Body of pancreas (tissue), 4 donors: ENCODE measurements at places on chromosomes 12 and 14. TPM values are rescaled to one million over a fixed set of nuclear protein-coding genes. Genes with fewer than 3 reads are reported as not detected.

DNA sequence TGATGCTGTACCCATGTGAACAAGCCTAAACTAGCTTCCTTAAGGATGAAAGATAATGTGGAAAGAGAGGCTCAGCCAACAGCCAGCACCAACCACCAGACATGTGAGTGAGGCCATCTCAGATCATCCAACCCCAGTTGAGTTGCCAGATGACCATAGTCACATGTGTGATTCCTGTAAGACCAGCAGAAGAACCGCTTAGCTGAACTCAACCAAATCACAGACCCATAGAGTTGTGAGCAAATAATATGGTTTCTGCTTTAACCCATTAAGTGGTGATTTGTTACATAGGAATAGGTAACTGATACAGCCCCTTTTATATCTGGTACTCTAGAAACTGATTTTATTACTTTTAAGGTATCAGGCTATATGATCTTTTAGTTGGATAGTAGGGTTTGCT, 17.6 kb upstream of the ELK3 start:
- H3K27me3 ChIP-seq = no peaks in the 10 kb centered on the region
- H3K4me3 ChIP-seq = no peak overlapping the region
- DNase-seq = no peak
- H3K27ac ChIP-seq = no peak overlapping the region
- H3K36me3 ChIP-seq = no peaks in the 10 kb centered on the region

DNA sequence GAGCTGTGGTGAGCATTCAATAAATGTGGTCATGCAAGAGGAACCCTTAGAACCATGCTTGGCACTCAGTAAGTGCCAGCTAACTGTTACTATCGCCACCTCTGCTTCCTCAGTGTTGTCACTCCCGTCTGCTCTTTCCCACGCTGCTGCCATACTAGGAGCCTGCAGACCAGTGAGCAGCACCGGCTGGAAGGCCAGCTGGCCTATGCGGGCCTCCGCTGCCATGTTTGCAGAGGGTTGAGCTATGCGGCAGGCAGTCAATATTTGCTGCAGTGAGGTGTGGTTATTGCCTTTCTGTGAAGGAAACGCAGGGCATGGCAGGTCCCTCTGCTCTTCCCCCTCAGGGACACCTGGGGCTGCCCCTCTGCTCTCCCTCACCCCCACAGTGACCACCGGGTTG, 13.0 kb downstream of the KMT5A start:
- peak; percentile 93 for DNase-seq
- H3K27me3 ChIP-seq = no peaks in the 10 kb centered on the region
- peaks cover 3% of the 10 kb centered on the region for H3K36me3 ChIP-seq
- H3K4me1 ChIP-seq = peaks cover 35% of the 10 kb centered on the region
- H3K4me3 ChIP-seq = no peak overlapping the region
- H3K27ac ChIP-seq = peak overlapping the region; percentile 77

- H3K27ac ChIP-seq = peak overlapping the region; percentile 54
- peaks cover 57% of the 10 kb centered on the region for H3K4me1 ChIP-seq
- no peaks in the 10 kb centered on the region for H3K36me3 ChIP-seq
- no peaks in the 10 kb centered on the region for H3K27me3 ChIP-seq
- DNase-seq = no peak
Observed at GRCh38 chr12:6234906-6235305, 34.7 kb downstream of the CD9 start.

GRCh38 chr14:24721775-24722174, 87.8 kb upstream of the GZMB start:
- H3K36me3 ChIP-seq = no peaks in the 10 kb centered on the region
- H3K27ac ChIP-seq = no peak overlapping the region
- no peak overlapping the region for H3K4me3 ChIP-seq
- H3K27me3 ChIP-seq = no peaks in the 10 kb centered on the region
- DNase-seq = no peak

GRCh38 chr12:131570596-131570995, 140.3 kb upstream of the SFSWAP start:
- no peaks in the 10 kb centered on the region for H3K4me1 ChIP-seq
- no peak overlapping the region for H3K27ac ChIP-seq
- no peak overlapping the region for H3K4me3 ChIP-seq
- H3K27me3 ChIP-seq = no peaks in the 10 kb centered on the region
- no peaks in the 10 kb centered on the region for H3K36me3 ChIP-seq

DNA sequence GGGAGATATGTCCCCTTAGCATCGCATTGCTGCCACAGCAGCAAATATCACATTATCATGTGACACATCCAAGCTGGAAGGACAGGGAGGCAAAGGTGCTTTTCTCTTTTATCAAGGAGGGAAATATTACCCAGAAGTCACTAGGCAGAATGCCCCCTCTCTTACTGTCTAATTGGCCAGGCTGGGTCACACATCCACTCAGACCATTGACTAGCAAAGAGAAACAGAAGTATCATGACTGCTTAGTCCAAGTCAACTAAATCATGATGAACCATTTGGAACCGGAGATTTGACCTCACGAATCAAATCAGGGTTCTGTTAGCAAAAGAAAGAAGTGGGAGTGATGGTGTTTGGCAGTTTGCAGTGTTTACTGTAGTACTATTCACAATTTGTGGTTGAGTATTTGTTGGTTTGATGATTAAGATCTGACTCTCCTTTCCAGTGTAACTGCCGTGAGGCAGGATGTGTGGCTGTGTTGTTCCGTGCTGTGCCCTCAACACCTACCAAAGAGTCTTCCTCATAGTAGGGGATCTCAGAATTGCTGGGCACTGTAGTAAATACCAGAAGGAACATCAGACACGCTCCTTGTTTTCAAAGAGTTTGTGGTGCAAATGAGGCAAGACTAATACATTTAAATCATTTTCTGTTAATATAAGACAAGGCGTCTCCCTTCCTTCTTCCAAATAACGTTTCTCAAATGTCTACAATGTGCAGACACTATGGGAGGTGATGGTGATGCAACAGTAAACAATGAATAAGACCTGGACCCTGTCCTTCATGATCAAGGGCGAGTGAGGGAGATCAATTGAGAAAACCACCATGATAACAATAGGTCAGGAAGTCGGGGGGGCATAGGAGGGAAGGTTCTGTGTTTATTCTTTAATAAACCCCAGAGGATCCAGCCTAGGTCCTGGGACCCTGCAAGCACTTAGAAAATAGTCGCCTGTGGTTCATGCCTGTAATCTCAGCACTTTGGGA, 194.4 kb upstream of the CRY1 start:
- H3K36me3 ChIP-seq = no peaks in the 10 kb centered on the region
- H3K27ac ChIP-seq = no peak overlapping the region
- no peak for DNase-seq

GRCh38 chr14:37658156-37658555, 62.7 kb downstream of the TTC6 start:
- no peak overlapping the region for H3K4me3 ChIP-seq
- no peak for DNase-seq

- no peak overlapping the region for H3K27ac ChIP-seq
- no peaks in the 10 kb centered on the region for H3K27me3 ChIP-seq
- H3K4me3 ChIP-seq = no peak overlapping the region
Observed at GRCh38 chr14:96212896-96213295, 8.3 kb downstream of the BDKRB2 start.

- peaks cover 8% of the 10 kb centered on the region for H3K4me1 ChIP-seq
- H3K4me3 ChIP-seq = no peak overlapping the region
- peak; percentile 66 for DNase-seq
- H3K27ac ChIP-seq = no peak overlapping the region
- H3K36me3 ChIP-seq = no peaks in the 10 kb centered on the region
Observed at GRCh38 chr12:67019070-67019469, 250.1 kb upstream of the CAND1 start.

GRCh38 chr12:72543777-72544467, 271.8 kb downstream of the TRHDE start:
- no peak for DNase-seq
- no peaks in the 10 kb centered on the region for H3K36me3 ChIP-seq
- no peaks in the 10 kb centered on the region for H3K27me3 ChIP-seq
- H3K4me1 ChIP-seq = peaks cover 10% of the 10 kb centered on the region
- H3K4me3 ChIP-seq = no peak overlapping the region

GRCh38 chr14:92503756-92504491, 9.7 kb upstream of the RIN3 start:
- H3K4me1 ChIP-seq = no peaks in the 10 kb centered on the region
- H3K4me3 ChIP-seq = no peak overlapping the region
- H3K27ac ChIP-seq = no peak overlapping the region
- DNase-seq = no peak

GRCh38 chr12:124861492-124861891, 2.2 kb downstream of the SCARB1 start:
- H3K4me1 ChIP-seq = peaks cover 24% of the 10 kb centered on the region
- H3K4me3 ChIP-seq = no peak overlapping the region
- no peak for DNase-seq
- H3K36me3 ChIP-seq = no peaks in the 10 kb centered on the region
- H3K27me3 ChIP-seq = no peaks in the 10 kb centered on the region

DNA sequence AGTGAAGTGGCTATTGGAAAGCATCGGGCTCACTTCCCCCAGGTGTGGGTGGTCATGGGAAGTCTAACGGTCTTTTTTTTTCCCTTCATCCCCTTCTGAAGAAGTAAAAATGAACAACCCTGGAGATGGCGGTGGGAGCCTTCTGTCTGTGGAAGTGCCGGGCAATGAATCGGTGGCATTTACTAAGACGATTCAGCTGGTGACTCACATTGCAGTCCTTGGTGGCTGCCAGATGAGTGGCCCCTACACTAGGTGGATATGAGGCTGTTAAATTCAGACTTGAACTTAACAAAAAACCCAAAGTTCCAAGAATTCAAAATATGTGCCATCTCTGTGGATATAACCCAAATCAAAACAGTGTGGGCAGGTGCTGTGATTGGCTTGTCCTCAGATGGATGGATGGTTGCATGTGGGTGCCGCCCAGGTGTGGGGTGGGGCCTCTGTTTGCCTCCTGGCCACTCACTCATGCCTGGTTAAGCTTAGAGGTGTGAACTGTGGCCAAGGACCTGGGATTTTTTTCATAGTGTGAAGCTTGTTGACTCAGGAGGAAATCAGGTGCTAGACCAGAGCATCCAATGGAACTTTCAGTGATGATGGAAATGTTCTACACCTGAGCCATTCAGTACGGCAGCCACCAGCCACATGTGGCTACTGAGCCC, 176.7 kb upstream of the NOS1 start:
- peaks cover 8% of the 10 kb centered on the region for H3K4me1 ChIP-seq
- H3K27ac ChIP-seq = no peak overlapping the region
- H3K4me3 ChIP-seq = no peak overlapping the region

GRCh38 chr14:74913986-74914573, 9.0 kb downstream of the RPS6KL1 start:
- H3K27ac ChIP-seq = no peak overlapping the region
- H3K4me3 ChIP-seq = no peak overlapping the region
- no peaks in the 10 kb centered on the region for H3K4me1 ChIP-seq
- H3K36me3 ChIP-seq = no peaks in the 10 kb centered on the region
- H3K27me3 ChIP-seq = no peaks in the 10 kb centered on the region

GRCh38 chr14:36271939-36272907, 48.2 kb downstream of the MBIP start:
- H3K4me1 ChIP-seq = peaks cover 11% of the 10 kb centered on the region
- H3K27ac ChIP-seq = no peak overlapping the region
- H3K27me3 ChIP-seq = no peaks in the 10 kb centered on the region
- H3K4me3 ChIP-seq = no peak overlapping the region

DNA sequence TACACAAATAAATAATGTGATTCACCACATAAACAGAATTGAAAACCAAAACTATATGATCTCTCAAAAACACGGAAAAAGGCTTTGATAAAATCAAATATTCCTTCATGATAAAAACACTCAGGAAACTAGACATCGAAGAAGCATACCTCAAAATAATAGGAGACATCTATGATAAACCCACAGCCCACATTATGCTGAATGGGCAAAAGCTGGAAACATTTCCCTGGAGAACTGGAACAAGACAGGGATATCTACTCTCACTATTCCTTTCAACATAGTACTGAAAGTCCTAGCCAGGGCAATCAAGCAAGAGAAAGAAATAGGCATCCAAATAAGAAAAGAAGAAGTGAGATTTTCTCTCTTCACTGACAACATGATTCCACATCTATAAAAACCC, 371.5 kb upstream of the ATXN7L3B start:
- no peaks in the 10 kb centered on the region for H3K27me3 ChIP-seq
- no peak overlapping the region for H3K4me3 ChIP-seq
- H3K4me1 ChIP-seq = no peaks in the 10 kb centered on the region
- no peaks in the 10 kb centered on the region for H3K36me3 ChIP-seq
- H3K27ac ChIP-seq = no peak overlapping the region

DNA sequence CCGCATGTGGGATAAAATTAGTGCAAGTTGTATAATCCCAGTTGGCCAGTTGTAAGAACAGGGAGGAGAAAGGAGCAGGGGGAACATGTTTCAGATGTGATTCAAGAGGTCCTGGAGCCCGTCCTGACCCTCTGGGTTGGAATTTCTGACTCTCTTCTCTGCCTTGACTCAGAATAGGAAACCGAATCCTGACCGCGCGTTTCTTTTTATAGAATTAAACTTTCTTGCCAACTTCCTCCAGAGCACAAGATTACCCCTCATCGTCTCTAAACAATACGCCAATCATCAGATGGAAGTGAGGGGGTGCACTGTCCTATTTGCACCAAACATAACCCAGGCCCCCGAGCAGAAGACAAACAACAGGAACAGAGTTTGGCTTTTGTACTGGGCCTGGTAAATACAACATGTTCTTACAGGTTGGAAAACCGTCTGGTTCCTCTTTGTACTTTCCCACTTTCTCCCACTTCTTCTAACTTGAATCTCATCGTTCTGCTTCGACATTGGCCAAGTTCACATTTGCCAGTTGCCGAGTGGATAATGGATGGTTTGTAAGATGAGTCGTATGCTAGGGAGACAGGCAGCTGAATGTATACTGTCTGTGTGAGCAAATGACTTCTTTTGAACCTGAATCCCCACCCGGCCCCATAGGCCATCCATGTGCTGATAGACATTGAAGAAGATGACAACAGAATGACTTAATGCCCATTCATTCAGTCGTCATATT, 42.6 kb upstream of the MED13L start:
- H3K27me3 ChIP-seq = no peaks in the 10 kb centered on the region
- H3K36me3 ChIP-seq = no peaks in the 10 kb centered on the region
- peaks cover 5% of the 10 kb centered on the region for H3K4me1 ChIP-seq
- peak overlapping the region; percentile 35 for H3K27ac ChIP-seq

GRCh38 chr12:131101006-131101405, 147.3 kb downstream of the ADGRD1 start:
- H3K4me1 ChIP-seq = peaks cover 6% of the 10 kb centered on the region
- H3K36me3 ChIP-seq = no peaks in the 10 kb centered on the region
- H3K4me3 ChIP-seq = no peak overlapping the region
- H3K27me3 ChIP-seq = no peaks in the 10 kb centered on the region

- peaks cover 12% of the 10 kb centered on the region for H3K4me1 ChIP-seq
- DNase-seq = no peak
- no peak overlapping the region for H3K4me3 ChIP-seq
- H3K27ac ChIP-seq = no peak overlapping the region
- H3K36me3 ChIP-seq = no peaks in the 10 kb centered on the region
Observed at GRCh38 chr12:123444092-123445026, 7.9 kb upstream of the RILPL2 start.

DNA sequence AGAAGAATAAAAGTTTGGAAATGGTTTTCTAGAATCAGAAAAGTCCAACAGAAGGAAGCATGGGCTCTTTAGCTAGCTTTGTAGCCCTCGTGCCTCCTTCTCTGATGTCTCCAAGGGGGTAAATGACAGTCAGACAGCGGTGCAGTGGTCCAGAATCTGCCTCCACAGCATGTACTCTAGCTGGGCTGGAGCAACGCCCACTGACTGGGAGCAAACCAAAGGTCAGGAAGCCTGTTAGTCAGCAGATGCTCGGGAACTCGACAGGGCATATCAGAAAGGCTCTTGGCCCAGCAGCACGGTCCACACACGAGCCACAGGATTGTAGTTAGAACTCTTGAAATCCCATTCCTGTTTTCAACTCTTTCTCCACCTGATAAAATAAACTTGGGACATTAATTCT, 164.3 kb downstream of the GRIN2B start:
- H3K4me3 ChIP-seq = no peak overlapping the region
- peak; percentile 17 for DNase-seq
- H3K27ac ChIP-seq = no peak overlapping the region
- no peaks in the 10 kb centered on the region for H3K36me3 ChIP-seq

Gene STAC3
- 0.78 TPM for total RNA-seq

Gene PIANP
- not detected for total RNA-seq

Gene GPRC5A
- 1.6 TPM for total RNA-seq
